Stimulated activated CD8-positive, alpha-beta memory T cell treated with anti-CD3 and anti-CD28 coated beads, Interleukin-4, amount 100 ng/mL, for 24 hours (primary cell): ENCODE measurements at places on chromosomes 2 and 18.

- DNase-seq: no peak
Observed at GRCh38 chr2:240933966-240934700, 28.0 kb downstream of the CROCC2 start.

GRCh38 chr2:177429688-177430325, 37.2 kb downstream of the AGPS start:
- DNase-seq: no peak

DNA sequence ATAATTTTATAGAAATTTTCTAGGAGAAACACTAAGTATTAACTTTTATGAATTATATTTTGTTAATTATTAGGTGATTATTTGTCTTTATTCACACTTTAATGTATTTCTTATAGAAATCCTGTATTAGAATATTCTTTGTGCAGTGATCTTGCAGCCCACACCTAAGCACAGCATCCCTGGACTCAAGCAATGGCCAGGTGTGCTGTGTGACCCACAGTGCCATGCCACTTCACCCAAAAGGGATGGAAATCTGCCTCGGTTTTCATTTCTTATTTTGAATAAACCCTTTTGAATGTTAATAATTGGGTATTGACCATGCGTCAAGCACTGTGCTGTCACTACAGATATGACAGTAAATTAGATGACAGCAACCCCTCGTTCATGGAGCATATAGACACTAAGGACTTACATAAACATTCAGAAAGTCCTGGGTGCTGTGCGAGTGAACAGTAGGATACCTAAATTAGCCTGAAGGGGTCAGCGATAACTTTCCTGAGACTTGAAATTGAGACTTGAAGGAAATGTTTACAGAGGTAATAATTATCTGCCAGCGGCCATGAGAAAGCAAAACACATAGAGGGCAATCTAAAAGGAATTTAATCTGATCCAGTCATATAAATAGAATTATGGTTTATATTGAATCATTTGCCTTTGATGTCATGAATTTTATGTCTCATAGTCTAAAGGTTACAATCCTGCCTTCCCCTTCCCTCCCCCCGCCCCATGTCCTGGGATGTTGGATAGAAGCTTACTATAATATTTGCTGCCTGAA, 52.7 kb upstream of the CALCRL start:
- DNase-seq: no peak

DNA sequence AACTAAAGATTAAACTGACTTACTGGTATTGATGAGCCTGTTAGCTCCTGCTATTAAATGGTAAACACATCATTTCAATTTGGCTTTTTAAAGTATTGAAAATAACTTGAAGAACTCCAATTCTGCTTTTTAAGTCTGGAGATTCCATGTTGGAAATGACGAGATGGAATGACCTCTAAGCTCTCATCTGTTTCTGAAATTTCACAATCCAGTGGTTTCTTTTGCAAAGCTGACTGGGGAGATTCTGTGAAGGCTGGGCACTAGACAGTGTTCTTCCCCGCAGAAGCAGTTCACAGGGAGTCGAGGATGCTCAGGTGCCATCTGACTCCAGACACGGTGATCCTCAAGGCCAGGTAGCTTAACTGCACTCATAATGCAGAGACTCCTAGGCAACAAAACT, 44.7 kb downstream of the DHRS9 start:
- DNase-seq: no peak

DNA sequence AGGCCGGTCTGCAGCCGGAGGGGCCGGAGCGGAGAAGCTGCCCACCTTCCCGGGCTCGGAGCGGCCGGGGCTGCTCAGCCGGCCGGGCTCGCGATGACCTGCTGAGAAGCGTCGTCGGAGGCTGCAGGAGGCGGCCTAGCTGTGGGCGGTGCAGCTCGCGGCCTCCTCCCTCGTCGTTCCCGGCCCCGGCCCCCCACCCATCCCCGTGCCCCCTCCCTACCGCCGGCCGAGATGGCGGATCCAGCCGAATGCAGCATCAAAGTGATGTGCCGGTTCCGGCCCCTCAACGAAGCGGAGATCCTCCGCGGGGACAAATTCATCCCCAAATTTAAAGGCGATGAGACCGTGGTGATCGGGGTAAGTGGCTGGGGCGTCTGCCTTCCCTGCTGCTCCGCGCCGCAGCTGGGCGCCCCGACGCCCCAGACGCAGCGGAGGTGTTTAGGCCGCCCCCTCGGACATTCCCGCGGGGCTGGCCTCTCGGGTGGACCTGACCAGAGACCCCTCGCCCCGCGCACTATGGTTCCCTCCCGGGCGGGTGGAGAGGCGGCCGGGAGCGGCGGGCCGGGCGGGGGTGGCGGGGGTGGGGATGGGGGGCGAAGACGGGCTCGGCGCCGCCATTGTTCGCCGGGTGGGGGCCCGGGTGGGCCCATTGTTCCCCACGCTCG, 492 bp downstream of the KIF5C start:
- DNase-seq: no peak

DNA sequence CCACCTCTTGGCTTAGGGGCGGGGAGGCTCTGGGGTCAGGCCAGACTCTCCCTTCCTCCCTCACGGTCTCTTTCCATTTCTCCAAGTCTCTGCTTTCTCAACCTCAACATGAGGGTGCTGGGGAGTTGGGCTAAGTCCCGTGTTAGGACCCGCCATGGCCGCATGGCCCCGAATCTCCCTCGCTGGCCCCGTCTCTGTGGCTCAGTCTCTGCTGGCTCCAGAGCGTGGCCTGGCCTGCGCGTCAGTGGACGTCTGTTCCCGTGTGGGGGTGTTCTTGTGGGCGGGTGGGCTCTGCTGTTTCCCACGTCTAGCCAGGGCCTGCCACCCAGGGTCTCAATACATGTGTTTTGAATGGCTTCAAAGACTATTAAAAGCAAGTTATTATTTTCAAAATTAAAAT, 12.4 kb downstream of the ALLC start:
- no peak for DNase-seq

- DNase-seq: no peak
Observed at GRCh38 chr2:190881084-190881597, 520 bp downstream of the GLS start.
